Sigmoid colon (tissue), 7 donors: ENCODE measurements at places on chromosomes 5 and 9. TPM values are rescaled to one million over a fixed set of nuclear protein-coding genes. Genes with fewer than 3 reads are reported as not detected.

The PRELID1 gene
- 64.9 TPM for total RNA-seq

The ESM1 gene
- total RNA-seq, result not detected

The ANKRD34B gene
- total RNA-seq, result not detected

DNA sequence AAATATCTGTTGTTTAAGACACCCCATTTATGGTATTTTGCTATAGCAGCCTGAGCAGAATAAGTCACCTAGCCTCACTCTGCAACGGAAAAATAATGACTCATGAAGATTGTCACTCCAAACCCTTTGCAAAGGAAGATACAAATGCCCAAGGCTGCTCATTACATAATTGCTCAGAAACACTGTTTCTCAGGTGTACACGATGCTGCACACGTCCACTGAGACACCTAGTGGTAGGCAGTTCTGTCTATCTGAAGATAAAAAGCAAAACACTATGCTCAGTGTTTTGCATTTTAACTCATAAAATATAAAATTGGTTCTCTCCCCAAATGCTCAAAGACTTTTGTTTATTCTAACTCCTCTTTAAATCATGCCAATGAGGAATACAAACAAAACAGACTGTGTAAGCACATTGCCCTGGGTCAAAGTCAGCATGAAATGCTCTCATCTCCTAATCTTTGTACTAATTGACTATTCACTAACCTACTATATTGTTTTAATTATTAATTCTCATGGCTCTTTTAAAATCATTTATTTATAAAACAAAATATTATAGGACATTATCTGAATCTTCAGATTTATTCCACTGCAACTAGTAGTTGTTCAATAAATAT lies 7.7 kb upstream of the TSLP start:
- DNase-seq, result no peak

DNA sequence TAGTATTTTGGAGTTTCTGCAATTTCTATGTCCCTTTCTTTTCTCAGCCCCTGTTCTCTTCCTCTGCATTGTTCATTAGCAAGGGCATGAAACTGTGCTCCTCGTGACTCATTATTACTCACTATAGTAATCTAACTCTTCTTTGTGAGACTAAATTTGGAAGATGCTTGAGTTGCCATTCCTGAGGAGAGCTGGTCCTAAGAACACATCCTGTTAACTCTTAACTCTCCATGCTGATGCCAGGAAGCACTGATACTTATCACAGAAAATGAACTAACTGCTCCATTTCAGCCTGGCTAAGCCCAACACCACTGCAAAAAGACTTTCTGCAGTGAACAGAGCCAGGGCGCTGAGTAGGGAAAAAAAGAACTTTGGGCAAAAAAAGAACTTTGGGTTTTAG lies 10.6 kb upstream of the CSNK1A1 start:
- no peak for DNase-seq
